ENCODE measurements at places on chromosomes 6 and 20.

DNA sequence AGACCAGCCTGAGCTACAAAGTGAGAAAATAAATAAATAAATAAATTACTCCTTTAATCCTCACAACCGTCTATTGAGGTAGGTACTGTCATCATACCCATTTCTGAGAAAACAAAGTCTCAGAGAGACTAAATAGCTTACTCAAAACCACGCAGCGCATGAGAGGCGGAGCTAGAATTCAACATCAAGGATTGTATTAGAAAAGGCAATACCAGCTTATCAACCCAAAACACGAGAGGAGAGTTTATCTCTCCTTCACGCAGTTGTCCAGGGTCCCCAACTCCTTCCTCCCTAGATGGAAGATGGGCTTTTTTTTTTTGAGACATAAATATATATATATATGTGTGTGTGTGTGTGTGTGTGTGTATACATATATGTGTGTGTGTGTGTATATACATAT lies 12.2 kb downstream of the HNF4A start:
- no peak for DNase-seq

DNA sequence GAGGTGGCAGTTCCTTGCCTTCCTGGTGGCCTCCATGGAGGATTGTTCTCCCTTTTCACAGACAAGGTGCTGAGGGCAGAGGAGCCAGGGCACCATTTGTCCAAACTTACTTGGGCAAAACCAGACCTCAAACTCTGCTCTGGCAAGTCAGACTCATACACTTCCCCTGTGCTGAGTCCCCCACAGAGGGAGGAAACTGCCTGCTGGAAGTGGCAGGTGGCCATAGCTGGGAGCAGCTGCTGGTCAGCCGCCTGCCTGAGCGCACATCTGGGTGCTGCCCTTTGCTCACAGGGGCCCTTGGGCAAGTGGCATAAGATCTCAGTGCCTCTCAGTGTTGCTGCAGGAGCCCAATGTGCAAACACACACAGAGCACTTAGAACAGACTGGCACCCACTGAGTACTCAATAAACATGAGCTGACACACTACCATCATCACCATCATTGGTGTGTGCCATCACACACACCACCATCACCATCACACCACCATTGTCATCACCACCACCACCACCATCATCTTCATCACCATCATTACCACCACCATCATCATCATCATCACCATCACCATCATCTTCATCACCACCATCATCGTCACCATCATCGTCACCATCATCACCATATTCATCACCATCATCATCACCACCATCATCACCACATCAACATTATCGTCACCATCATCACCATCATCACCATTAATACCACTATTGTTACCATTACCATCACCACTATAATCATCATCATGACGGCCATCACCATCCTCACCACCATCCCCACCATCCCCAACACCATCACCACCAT lies 17.6 kb downstream of the NOL4L start:
- DNase-seq: no peak

DNA sequence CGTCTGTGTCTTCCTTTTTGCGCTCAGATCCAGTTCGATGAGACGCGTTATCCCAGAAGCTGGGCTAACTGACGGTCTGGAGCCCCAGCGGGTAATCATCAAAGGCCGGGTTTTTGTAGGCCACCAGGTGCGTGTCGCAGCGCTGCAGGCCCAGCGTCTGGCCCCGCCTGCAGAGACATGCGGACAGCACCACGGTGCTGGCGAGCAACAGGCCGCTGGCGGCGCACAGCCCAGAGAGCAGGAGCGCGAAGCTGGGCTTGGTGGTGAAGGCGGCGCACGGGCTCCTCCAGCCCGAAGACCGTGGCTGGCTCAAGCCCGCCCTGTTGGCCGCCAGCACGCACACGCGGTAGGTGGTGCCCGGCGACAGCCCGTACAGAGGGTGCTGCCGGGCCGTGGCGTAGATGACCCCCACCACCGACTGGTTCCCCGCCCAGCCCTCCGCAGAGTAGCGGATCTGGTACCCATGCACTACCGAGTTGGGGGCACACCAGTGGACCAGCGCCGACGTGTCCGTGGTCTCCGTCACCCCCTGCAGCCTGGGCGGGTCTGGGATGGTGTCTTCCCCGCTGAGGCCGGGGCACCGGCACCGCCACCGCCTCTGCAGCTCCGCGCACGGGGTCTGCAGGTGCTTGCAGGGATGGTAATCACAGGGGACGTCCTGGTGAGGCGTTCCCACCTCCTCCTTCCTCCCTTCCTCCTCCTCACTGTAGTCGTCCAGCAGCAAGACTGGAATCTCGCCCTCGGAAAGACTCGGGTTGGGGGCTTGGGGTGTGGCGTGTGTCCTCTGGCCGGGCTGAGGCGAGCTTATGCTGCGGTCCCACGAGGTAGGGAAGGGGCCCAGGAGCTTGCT lies 12.7 kb downstream of the LRRN4 start:
- DNase-seq: no peak

GRCh38 chr20:25257756-25258475 lies 10.0 kb downstream of the PYGB start:
- DNase-seq: no peak

GRCh38 chr6:154526996-154527395 lies 16.5 kb upstream of the CNKSR3 start:
- no peak for DNase-seq

DNA sequence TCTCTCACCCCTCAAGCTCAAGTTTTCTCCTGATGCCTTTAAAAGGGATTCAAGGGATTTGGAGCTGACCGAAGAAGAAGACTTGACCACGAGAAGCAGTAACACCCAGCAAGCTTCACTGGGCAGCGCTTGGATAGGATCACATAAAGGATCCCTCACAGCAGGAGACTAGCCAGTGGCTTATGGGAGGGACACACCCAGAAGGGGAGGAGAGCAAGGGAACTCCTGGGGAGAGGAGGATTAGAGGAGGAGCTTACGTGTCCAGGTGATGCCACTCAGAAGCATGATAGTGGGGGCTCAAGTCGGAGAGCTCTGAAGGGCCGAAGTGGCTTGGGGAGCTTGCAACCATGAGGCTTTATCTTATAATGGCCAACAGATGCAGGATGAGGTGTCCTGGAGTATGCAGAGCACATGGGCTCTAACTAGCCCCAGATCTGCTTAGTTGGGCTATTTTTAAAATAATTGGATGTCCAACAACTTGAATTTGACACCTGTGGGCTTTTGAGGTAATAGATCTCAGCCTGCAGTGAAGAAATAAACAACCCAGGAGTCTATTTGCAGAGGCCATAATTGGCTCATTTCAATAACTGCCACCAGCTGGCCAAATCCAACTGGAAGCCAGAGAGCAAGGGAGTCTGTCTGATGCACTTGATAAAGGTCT lies 137.9 kb upstream of the EXOC2 start:
- peak; percentile 6 for DNase-seq

- no peak for DNase-seq
These were observed 112.2 kb downstream of the IRF4 start for GRCh38 chr6:503610-504362.

DNA sequence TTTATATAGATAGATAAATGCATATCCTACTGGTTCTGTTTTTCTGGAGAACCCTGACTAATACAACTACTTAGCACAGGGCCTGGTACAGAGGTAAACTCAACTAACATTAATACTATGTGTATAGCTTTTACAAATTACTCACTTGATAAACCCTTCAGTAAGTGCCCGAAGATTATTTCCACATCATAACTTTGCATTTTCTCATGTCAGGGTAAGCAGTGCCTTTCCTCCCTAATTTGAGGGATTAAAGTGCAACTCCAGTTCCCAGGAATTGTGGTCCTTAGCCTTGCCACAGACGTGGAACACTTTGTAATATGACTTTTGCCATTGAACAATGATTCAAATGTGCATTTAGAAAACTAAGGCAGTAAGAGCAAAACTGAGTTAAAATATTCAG lies 147.5 kb upstream of the SMLR1 start:
- DNase-seq: no peak

GRCh38 chr6:149840345-149841075 lies 23.6 kb downstream of the LRP11 start:
- peak; percentile 97 for DNase-seq

DNA sequence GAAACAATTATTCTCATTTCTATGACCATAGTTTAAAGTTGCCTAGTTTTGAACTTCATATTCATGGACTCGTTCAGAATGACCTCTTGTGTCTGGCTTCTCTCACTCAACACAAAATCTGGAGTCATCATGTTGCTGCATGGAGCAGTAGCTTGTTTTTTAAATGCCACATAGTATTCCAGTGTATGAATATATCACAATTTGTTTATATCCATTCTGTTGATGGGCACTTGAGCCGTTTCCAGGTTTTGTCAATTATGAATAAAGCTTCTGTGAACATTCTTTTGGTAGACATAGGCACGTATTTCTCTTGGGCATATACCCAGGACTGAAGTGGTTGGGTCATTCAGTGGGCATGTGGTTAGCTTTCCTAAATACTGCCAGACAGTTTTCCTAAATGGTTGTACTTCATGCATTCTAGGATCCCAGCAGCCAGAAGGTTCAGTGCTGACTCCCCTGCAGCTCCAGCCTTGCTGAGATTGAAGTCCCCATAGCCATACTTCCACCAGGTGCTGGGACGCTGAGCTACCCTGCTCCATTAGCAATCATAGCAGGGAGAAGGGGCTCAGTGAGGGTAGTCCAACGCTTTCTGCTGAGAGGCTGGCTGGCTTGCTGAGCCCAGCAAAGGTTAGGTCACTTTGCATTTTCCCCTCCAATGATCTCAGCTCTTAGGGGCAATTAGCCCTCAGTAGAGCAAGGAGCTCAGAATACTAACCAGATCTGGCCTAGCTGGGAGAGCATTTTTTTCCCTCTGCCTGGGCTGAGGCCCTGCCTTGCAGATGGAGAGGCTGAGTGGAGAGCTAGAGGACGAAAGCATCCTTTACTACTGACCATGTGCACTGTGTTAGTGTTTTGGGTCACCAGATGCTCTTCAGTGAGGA lies 35.7 kb upstream of the CTNNBL1 start:
- no peak for DNase-seq

- DNase-seq: no peak
These were observed 46.3 kb downstream of the GABRR2 start for GRCh38 chr6:89268776-89269175.

DNA sequence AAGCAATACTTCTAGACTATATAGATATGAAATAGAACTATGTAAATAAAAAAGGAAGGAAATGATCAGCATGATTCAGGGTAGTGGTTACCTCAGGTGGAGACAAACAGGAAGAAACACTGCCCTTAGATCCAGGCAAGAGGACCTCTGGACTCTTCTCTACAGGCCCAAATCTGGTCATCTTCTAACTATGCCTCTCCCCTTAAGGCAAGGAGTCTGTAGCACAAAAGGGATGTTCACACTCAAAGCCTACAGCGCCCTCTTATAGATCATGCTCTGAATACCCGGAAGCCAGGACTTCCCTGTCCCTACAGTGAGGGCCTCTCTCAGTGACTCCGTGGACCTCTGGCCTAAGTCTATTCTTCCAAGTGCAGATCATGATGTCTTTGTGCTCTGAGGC lies 30.4 kb upstream of the HIVEP2 start:
- no peak for DNase-seq

GRCh38 chr20:56289652-56290051 lies 41.1 kb downstream of the MC3R start:
- DNase-seq: no peak

DNA sequence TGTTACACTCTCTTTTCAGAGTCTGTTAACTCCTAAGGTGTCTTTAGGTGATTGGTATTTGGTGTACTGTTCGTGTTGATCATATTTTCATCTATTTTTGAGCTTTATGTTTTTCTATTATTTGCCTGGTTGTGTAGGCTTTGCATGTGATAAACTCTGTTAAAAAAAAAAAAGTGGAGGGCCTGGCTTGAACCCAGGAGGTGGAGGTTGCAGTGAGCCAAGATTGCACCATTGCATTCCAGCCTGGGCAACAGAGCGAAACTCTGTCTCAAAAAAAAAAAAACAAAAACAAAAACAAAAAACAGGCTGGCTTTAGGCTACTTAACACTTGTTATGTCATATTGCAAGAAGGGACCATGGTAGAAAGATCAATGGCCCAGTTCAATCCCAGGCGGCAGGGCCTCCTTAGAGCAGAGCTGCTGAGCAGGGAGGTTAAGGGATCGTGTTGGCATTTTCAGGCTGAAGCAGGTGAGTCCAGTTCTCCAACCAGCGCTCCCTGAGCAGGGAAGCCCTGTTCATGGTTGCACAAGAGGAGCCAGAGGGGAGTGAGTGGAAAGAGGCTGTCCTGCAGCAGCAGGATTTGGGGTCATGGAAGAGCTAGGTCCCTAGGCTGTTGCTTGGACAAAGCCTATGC lies 8.5 kb downstream of the PYGB start:
- DNase-seq: no peak

DNA sequence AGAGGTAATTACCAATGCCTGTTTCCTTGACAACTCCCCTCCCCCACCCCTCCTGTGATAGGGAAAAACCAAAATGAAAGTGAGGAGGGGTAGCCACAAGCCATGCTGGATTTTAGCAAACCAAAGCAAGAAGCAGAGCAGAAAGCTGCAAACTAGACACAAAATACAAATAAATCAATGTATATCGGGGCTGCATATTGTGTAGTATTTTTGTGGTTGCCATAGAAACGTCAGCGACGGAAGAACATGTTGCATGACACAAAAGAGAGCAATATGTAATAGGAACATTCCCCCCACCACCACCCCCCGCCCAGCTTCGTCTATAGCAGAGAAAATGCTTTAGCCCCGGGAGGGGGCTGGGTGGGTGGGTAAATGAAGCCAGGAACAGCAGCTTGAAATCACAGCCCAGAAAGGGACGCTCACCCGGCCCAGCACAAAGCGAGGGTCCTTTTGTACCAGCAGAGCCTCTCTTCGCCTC lies 548 bp downstream of the AGPAT4 start:
- DNase-seq: peak; percentile 83

DNA sequence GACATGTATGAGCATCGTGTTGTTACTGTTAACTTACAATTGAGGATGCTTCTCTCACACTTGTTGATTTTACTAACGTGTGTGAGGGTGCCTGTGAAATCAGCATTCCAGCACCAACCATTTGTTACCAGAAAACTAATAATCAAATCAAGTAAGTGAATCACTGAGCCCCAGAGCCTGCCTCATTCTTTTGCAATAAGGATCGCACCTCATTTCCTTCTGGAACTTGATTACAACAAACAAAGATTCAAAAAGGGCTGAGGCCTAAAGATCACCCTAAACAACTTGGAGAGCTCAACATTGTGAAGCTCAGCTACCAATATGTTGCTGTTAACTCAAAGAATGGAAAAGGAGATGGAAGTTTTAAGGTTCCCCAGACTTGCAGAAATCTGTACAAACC lies 274.7 kb downstream of the TFAP2A start:
- no peak for DNase-seq

GRCh38 chr20:54103067-54103761 lies 32.8 kb upstream of the BCAS1 start:
- peak; percentile 48 for DNase-seq

- no peak for DNase-seq
These were observed 42.1 kb upstream of the HLA-E start for GRCh38 chr6:30447237-30447636.

GRCh38 chr6:34157236-34157830 lies 11.4 kb upstream of the GRM4 start:
- no peak for DNase-seq

GRCh38 chr6:21598674-21599023 lies 5.1 kb downstream of the SOX4 start:
- DNase-seq: no peak

GRCh38 chr20:44409132-44409600 lies 53.7 kb downstream of the HNF4A start:
- no peak for DNase-seq
